Neural crest cell (in vitro differentiated cells): ENCODE measurements at places on chromosomes 3 and 15.

DNA sequence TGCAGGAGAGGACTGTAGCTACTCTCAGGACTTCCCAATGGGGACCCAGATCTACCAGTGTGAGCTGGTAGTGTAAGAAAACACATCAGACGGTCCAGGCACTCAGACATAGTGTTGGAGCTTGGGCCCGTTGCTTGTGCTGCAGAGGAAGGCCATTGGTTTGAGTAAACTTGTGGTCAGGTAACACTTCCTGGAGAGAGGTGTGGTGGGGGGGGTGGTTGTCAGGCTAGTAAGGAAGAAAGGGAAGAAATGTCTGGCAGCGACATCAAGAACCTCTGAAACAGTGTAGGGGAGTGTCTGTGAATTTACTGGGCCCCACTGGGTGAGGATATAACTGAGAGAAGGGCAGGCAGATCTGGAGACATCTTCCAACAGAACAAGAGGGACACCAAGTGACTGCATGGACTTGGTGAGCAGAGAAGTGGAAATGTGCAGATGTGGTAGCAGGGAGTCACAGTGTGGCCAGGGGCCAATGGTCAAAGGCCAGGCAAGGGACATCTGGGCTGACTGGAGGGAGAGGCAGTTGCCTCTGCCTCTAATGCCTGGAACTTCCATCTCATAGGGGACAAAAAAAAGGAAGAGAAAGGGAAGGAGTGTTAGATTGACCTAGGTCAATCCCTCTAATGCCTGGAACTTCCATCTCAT is 63.7 kb upstream of the MRPS22 start:
- no peak for DNase-seq

DNA sequence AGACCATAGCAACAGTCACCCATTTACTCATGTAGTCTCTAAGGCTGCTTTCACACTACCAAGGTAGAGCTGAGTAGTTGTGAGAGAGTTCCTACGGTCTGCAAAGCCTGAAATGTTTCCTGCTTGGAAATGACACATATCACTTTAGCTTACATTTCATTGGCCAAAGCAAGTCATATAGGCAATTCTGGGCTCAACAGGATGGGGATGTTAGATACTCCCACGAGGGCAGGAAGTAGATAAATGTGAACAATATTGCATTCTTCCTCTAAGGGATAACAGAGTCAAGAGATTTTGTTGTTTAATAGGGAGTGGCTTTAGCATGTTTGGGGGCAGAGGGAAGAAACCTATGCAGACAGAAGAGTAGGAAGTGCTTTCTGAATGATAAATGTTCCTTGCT is 355.6 kb upstream of the THRB start:
- no peak for DNase-seq

DNA sequence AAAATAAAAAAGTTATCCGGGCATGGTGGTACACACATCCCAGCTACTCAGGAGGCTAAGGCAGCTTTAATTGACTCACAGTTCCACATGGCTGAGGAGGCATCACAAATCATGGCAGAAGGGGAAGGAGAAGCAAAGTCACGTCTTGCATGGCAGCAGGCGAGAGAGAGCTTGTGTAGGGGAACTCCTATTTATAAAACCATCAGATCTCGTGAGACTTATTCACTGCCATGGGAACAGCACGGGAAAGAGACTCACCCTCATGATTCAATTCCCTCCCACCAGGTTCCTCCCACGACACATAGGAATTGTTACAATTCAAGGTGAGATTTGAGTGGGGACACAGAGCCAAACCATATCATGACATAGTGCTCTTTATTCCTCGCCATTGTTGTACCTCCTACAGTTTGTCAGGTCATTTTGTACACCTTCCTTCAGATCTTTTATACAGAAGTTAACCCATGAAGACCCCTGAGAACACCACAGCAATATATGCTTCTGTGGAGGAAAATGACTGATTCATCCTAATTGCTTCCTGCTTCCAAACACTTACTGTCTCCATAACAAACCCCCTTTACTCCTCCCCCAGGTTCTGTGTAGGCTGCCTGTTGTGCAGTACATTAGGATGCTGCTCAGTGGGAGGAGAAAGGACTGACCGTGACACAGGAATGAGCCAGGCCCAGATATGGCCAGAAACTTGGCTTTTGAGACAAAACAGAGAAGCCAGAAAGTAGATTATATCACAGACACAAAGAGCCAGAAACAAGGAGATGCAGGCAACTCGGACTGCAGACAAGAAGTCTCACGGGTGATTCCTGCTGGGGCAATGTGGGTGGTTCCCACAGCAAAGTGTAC is 67.9 kb upstream of the HEG1 start:
- DNase-seq, result no peak

- DNase-seq, result no peak
These were observed 54.2 kb downstream of the SLC25A36 start for GRCh38 chr3:140995881-140996280.

DNA sequence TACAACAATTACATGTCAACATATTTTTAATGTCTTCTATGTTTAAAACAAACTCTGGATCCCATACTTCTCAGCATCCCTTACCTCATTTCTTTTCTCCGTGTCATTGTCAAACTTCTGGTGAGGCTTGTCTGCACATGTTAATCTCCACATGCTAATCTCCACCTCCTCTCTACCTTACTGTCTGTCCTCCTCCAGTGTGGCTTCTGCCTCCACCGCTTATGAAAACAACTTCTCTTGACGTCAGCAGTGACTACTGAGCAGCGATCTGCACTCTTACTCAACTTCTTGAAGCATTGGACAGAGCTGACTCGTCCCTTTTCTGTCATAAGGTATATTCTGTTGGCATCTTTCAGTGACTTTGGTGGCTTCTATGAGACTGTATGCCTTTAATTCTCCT is 338.2 kb upstream of the THRB start:
- no peak for DNase-seq

GRCh38 chr3:124563376-124563775 is 166.9 kb upstream of the UMPS start:
- DNase-seq, result no peak

DNA sequence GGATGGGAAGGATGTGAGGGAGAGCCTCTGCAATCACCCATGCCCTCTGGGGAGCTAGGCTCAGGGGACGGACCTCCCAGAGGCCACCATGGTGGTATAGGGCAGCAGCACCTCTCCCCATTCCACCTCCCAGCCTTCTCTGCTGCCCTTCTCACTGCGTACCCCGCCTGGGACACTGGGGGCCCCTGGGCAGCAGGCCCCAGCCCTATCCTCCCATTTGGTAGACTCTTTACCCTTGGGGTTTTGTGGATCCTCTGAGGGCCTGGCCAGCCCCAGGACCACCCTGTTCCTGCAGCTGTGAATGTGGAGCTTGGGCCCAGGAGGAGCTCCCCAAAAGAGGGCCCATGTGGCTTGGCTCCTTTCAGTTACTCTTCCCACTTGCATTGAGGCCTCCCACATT is 131.9 kb downstream of the DNAJB8 start:
- no peak for DNase-seq
